GM20000 (cell line): ENCODE measurements at places on chromosomes 2 and 18.

- peak; percentile 45 for DNase-seq
These were observed at the start of gene TGIF1 for GRCh38 chr18:3450012-3450798. TSS of gene TGIF1 (plus strand) at chr18:3450172. CDS start at chr18:3450490, 318 bp downstream.

- DNase-seq, result peak; percentile 27
These were observed 14.5 kb downstream of the EPC2 start for GRCh38 chr2:148658807-148659722.

GRCh38 chr18:50797142-50797541 is 22.7 kb downstream of the MRO start:
- no peak for DNase-seq

- DNase-seq, result no peak
These were observed 16.4 kb downstream of the CRIM1 start for GRCh38 chr2:36371928-36372391.

- DNase-seq, result no peak
These were observed 65.0 kb upstream of the CDKL4 start for GRCh38 chr2:39308778-39309177.

DNA sequence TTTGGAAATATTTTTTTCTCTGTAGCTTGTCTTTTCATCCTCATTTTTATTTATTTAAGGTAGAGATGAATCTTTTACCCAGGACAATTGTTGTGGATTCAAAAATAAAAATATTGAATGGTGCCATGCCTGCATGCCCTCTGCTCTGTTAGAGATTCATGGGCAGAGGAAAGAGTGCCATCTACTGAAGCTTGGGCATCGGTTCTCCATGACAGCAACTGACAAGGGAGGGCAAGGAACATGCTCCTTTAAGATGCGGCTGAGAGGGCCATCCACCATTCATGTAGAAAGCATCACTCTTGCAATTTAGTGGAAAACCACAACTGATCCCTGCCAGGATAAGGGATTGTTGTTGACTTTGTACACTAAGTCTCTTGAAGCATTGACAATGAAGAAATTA is 79.9 kb downstream of the PARD3B start:
- DNase-seq, result no peak

- DNase-seq, result no peak
These were observed 324.0 kb downstream of the GALNT13 start for GRCh38 chr2:154195644-154196195.

- no peak for DNase-seq
These were observed 547.2 kb downstream of the ZNF804A start for GRCh38 chr2:185145316-185146121.

GRCh38 chr2:196520605-196521004 is 118.9 kb upstream of the CCDC150 start:
- DNase-seq, result no peak

GRCh38 chr2:238716585-238716984 is 131.3 kb upstream of the TWIST2 start:
- DNase-seq, result no peak

GRCh38 chr2:216909541-216910210 is 49.8 kb upstream of the TNP1 start:
- DNase-seq, result no peak

- no peak for DNase-seq
These were observed 104.8 kb upstream of the FN1 start for GRCh38 chr2:215540658-215541057.

GRCh38 chr2:29782549-29783458 is 138.6 kb downstream of the ALK start:
- DNase-seq, result no peak

- no peak for DNase-seq
These were observed 113.7 kb upstream of the ZFP36L2 start for GRCh38 chr2:43340066-43340465.

DNA sequence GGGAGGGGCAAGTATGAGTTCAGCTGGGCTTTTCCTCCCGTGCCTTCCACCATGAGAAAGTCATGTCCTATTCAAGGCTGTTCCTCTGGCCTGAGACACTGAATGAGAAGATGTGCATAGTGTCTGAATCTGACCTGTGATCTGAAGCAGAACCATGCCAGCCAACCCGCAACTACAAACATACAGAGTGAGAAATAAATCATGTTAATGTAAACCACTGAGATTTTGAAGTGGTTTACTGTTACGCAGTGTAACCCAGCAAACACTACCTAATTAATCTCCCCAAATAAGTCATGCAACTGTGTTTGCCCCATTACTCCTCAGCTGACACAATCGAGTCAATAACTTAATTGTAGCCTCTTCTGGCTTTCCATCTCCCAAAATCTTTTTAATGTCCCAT is 49.2 kb downstream of the METTL4 start:
- DNase-seq, result no peak

DNA sequence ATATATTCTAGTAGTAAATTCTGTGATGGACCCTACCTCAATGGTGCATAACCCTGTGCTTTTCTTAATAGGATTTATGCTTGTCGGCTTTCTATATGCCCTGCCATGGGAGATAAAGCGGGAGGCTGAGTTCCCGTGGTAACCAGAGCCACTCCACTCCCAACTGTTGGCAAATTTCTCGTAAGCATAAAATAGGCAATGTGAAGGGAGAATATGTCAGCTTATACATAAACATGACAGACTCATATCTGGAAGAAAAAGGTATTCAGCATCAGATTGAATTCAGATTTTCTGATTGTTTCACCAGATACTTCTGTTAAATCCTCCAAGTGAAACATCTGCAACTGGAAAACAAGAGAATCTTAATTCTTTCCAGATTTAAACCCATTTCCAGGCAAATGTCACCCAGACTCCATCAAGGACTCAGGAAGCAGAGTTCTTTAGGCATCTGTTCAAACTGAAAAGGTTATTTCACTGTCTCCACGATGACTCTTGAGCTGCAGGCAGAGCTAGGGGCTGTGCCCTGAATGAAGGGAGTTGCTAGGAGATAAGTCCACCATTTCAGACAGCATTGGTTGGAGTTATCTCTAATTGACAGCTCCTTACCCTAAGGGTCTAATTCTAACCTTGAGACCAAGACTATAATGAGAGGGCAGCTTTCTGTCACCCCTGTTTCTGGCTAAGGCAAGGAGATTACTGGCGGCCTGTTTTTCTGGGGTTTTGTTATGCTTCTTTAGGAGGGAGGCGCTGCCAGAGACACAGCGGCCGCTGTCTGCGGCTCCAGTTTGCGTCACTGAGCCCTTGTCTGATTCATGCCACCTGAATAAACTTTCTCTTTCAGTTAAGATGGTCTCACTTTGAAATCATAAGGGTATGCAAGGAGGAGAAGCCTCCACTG is 381.3 kb downstream of the SOX11 start:
- no peak for DNase-seq

GRCh38 chr2:224576088-224576715 is 9.0 kb downstream of the CUL3 start:
- no peak for DNase-seq

- DNase-seq, result no peak
These were observed 59.6 kb downstream of the FASTKD2 start for GRCh38 chr2:206824993-206825392.

DNA sequence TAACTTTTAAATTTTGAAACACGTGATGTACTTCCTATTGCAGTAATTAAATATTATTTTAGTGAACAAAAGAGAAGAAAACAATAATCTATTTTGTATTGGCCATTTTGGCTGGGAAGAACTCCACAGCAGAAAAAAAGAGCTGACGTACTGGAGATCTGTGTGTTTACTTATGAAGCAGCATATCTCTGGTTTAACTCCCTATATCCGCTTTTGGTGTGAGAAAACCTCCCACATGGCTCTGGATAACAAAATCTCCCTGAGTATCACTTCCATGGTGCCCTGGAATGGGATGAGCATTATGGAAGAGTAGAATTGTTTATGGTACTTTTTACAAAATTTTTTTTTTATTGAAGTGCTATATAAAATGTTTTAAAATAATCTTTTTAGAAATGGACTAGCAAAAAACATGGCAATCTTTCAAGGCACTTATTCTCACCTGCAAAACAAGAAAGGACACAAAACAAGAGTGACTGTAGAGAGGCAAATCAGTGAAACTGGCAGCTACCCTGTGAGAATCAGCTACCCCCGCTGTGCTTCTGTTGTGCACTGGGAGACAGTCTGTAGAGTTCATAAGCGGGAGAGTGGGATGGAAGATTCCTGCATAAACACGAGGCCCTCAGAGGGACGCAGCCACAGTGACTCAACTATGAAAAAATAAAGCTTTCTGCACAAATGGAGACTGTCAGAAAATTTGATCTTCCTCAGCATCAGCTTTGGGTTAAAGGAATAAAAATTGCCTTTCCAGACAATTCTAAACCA is 762.2 kb upstream of the HS6ST1 start:
- no peak for DNase-seq

DNA sequence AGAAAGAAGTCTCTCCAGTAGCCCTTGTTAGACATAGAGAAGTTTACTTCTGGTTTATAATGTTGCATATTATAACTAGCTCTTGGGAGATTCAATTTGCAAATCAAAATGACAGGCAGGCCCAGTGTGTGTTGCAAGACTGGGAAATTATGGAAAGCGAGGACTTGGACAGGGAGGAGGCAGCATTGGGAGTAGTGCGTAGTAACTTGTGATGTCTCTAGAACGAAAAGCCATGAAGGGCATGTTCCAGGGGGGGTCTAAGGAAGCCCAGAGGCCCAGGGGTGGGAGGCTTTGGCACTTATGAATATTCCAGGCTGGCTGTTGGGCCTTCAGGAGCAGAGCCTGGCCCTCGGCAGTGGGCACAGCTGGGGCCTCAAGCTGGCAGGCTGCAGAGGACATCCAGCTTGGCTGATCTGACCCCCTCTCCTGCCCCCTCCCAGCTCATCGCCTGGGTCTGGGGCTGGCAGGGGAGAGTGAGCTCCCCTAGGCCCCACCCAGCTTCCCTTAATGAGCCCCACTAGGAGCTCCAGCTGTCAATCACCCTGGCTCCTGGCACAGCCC is 55.3 kb upstream of the TCF7L1 start:
- no peak for DNase-seq

DNA sequence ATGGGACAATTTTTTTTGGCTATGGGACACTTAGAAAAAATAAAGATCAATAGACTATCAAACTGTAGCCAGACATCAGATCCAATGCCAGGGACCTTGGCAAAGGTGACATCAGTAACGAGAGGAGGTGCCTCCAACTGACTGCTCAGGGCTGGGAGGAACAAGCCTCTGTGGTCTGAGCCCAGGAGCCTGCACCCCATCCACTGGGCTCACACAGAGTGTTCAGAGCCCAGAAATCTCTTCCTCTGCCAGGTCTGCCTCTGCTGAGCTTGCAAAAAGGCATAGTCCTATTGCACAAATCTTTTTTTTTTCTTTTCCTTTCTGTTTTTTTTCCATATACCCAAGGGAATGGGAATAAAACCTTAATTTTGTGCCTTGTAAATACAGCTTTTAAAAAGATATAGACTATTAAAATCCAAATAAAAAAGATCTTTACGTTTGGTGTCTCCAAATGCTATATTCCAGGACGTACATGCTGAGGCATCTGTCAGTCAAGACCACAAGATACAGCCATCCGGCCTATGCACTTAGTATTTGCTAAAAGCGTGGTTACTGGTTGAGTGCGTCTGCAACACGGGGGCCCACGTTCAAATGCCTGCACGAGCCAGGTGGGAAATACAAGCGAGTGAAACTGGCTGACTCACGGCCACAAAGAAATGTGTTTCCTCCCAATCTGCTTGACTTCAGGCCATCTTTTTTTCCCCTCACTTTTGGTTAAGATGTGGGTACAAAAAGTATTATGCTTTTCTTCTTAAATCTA is 7.8 kb upstream of the ARHGAP25 start:
- DNase-seq, result peak; percentile 60

- DNase-seq, result no peak
These were observed 653 bp upstream of the ABI2 start for GRCh38 chr2:203327582-203327900.

DNA sequence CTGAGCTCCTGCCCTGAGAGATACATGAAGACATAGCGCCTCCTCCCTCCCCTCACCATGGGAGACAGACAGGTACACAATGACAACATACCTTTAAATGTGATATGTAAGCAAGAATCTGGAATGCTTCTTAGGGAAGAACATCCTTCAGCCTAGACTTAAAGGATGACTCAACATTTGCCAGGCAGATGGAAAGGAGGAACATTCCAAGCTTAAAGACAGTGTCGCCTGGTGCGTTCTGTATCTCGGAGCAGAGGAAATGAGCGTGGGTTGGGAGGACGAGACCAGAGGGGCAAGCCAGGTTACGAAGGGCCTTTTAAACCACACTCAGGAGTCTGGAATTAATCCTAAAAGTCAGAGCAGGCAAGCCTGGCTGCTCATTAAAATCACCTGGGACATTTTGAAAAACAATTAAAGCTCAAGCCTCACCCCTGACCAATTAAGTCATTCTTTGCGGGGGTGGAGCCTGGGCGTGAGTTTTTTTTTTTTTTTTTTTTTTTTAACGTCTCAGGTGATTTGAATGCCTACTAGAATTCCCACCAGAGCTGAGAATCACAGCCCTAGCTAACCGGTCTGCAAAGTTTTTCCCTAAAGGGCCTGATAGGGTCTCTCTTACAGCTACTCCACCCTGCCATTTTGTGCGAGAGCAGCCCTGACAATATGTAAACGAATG is 131.2 kb upstream of the SEC11C start:
- DNase-seq, result no peak
